ENCODE measurements at places on chromosomes 3 and 15.

DNA sequence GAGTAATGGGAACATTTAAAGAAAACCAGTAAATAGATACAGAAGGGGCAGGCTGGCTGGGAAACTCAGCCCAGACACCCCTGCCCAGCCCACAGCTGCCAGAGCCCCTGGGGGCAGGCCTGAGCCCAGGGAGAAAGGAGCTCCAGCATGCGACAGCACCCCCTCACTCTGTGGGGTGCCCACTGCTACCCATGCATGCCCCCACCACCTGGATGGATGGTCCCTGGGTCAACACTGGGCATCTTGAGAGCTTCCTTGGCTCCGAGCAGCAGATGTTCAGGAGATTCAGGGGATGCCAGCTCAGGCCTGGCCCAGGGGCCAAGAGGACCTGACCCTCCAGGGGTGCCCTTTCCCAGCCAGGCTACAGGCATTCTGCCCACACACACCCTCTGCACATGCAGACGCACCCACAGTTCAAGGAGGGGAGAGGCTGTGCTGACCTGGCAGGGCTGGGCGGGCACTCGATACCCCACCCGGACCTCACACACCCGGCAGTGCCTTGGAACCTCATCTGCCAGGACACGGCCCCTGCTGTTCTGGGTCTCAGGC is 31.5 kb downstream of the PTH1R start:
- H3K4me3 ChIP-seq = no peak overlapping the region
- peaks cover 10% of the 10 kb centered on the region for H3K4me1 ChIP-seq
- H3K27me3 ChIP-seq = no peaks in the 10 kb centered on the region

DNA sequence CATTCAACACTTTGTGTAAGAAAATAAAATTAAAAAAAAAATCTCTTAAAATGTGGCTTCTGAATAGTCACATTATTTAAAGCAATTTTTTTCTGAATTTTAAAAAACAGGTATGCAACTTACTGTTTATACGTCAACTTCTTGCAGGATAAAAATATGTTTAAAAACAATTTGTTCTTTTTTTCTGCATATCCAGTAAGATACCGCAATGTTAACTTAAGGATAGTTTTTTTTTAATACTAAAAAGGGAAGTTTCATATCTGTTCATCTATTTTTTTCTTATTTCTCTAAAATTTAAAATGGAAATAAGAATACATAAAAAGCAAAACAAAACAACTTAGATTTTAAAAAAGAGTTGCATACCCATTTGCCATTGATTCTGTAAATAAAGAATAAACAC is 27.4 kb downstream of the GOLIM4 start:
- no peaks in the 10 kb centered on the region for H3K27me3 ChIP-seq
- no peak overlapping the region for H3K27ac ChIP-seq
- H3K36me3 ChIP-seq = no peaks in the 10 kb centered on the region
- DNase-seq = no peak
- H3K4me3 ChIP-seq = no peak overlapping the region

- no peak overlapping the region for H3K27ac ChIP-seq
- H3K27me3 ChIP-seq = no peaks in the 10 kb centered on the region
- no peaks in the 10 kb centered on the region for H3K36me3 ChIP-seq
These were observed 105.1 kb downstream of the SNRPN start for GRCh38 chr15:25059698-25060471.

DNA sequence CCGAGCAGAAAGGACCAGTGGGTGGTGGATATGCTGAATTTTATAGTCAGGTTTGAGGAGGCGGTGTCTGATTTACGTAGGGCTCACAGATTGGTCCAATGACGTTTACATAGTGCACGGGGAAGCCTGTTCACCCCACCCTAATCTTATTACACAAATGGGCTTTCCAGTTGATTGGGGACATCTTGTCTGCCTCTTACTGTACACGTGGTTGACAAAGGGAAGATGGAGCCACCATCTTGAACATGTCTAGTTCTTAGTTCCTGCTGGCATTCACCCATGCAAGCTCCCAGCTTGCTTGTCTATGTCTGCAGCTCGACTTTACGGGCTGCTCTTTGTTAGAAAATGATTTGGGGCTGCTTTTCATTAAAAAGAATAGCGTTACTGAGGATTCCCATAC is 332.0 kb upstream of the SLCO3A1 start:
- H3K4me1 ChIP-seq = no peaks in the 10 kb centered on the region
- no peaks in the 10 kb centered on the region for H3K27me3 ChIP-seq
- no peaks in the 10 kb centered on the region for H3K36me3 ChIP-seq
- H3K27ac ChIP-seq = no peak overlapping the region

GRCh38 chr3:12483410-12483809 is 870 bp upstream of the TSEN2 start:
- no peaks in the 10 kb centered on the region for H3K36me3 ChIP-seq
- no peak for DNase-seq
- peak overlapping the region; percentile 84 for H3K27ac ChIP-seq
- no peaks in the 10 kb centered on the region for H3K27me3 ChIP-seq

GRCh38 chr3:123758081-123758564 is 126.0 kb downstream of the MYLK start:
- H3K4me1 ChIP-seq = no peaks in the 10 kb centered on the region
- no peak overlapping the region for H3K4me3 ChIP-seq
- no peaks in the 10 kb centered on the region for H3K36me3 ChIP-seq

DNA sequence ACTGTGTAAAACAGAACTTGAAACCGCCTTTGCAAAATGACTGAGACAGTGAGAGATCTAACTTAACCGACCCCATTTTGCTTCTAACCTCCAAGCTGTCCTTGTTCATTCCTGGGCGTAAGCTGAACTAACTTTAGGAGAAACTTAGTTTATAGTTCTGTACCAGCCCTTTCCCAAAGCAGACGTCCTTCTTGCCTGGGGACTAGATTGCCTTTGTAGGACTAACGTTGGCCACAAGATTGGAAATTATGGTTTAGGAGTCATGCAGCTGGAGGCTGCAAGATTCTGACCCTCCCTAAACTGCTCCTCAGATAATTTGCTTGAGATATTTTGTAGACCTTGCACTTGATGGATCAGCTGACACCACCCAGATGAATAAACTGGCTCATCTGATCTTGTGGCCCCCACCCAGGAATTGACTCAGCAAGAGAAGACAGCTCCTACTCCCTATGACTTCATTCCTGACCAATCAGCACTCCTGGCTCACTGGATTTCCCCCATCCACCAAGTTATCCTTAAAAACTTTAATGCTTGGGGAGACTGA is 219.9 kb upstream of the PROK2 start:
- H3K27ac ChIP-seq = no peak overlapping the region
- DNase-seq = no peak
- no peaks in the 10 kb centered on the region for H3K36me3 ChIP-seq
- no peak overlapping the region for H3K4me3 ChIP-seq

DNA sequence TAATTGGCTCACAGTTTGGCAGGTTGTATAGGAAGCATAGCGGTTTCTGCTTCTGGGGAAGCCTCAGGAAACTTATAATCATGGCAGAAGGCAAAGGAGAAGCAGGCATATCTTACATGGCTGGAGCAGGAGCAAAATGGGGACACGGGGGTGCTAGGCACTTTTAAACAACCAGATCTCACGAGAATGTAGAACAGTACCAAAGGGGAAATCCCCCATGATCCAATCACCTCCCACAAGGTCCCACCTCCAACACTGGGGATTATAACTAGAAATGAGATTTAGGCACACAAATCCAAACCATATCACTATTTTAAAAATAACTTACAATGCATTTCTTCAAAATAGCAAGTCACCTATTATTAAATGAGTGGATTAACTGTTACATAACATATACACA is 47.1 kb upstream of the ANKRD28 start:
- H3K36me3 ChIP-seq = no peaks in the 10 kb centered on the region
- no peak overlapping the region for H3K4me3 ChIP-seq

DNA sequence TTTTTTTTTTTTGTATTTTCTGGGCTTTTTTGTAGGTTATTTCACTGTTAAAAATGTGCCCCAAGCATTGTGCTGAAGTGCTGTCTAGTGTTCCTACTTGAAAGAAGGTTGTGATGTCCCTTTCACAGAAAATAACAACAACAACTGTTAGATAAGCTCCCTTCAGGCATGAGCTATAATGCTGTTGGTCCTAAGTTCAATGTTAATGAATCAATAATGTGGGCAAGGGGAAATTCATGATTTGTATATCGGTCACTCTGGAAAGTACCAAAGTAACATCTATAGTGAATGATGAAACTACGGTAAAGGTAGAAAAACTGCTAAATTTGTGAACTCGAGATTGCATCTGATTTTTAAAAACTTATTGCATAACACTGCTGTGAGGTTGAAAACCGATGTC is 539.4 kb downstream of the CADM2 start:
- no peaks in the 10 kb centered on the region for H3K27me3 ChIP-seq
- H3K27ac ChIP-seq = no peak overlapping the region
- DNase-seq = no peak
- no peaks in the 10 kb centered on the region for H3K4me1 ChIP-seq
- H3K4me3 ChIP-seq = no peak overlapping the region

GRCh38 chr3:49619649-49620048 is 54.5 kb upstream of the APEH start:
- H3K27me3 ChIP-seq = no peaks in the 10 kb centered on the region
- H3K27ac ChIP-seq = no peak overlapping the region
- H3K4me3 ChIP-seq = no peak overlapping the region
- no peak for DNase-seq

DNA sequence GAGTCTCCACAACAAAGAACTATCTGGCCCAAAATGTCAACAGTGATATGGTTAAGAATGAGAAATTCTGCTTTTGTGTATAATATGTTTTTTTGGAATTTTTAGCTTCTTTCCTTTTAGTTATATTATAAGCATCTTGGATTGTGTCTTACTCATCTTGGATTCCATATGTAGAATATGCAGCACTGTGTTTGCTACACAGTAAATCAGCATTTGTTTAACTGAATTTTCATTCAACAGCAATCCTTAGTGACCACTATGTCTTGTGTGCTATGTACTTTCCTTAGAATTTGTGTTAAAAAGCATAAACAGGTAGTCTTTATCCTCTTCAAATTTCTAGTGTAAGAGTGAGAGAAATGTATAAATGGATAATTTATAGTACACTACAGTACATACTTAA is 18.2 kb upstream of the TMEM207 start:
- no peak overlapping the region for H3K4me3 ChIP-seq
- no peaks in the 10 kb centered on the region for H3K27me3 ChIP-seq
- no peaks in the 10 kb centered on the region for H3K4me1 ChIP-seq
- H3K36me3 ChIP-seq = no peaks in the 10 kb centered on the region

DNA sequence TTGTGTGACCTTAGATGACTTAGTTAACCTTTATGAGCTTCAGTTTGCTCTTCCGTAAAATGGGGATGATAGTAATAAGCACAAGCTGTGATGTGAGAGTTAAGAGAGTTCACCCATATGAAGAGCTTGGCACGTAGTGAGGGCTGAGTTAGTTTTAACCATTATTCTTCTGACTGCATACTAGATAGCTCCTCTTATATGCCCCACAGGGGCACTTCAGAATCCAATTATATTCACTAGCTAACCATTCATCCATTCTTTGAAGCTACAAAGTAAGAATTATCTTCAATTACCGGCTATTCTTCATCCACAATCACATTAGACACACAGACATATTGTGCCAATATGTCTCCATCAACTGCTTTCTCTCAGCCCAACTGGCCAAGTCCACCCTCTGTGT is 159.0 kb upstream of the STT3B start:
- no peaks in the 10 kb centered on the region for H3K36me3 ChIP-seq
- H3K4me1 ChIP-seq = no peaks in the 10 kb centered on the region
- H3K4me3 ChIP-seq = no peak overlapping the region
- H3K27ac ChIP-seq = no peak overlapping the region

DNA sequence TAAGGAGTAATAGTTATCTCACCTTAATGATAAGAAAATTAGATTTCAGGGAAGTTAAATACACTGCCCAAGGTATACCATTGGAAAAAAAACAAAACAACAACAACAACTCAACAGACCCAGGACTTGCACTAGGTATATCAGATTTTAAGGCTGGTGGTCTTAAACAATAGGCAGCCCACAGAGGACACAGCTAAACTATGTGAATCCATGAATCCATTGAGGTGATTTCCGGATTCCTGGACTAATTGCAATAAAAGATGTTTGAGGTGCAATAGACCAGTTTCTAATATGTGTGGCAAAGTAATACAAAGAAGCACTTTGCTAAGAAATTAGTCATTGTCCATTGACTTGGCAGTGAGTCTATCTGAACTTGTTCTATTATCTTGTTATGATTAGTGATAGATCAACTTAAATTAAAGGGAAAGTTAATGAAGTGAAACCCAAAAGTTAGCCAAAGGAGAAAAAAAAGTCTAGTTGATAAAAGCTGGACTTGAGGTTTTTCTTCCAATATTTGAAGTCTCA is 60.9 kb upstream of the MAGI1 start:
- DNase-seq = no peak
- no peaks in the 10 kb centered on the region for H3K27me3 ChIP-seq
- no peaks in the 10 kb centered on the region for H3K36me3 ChIP-seq
- H3K4me3 ChIP-seq = no peak overlapping the region
- no peaks in the 10 kb centered on the region for H3K4me1 ChIP-seq

DNA sequence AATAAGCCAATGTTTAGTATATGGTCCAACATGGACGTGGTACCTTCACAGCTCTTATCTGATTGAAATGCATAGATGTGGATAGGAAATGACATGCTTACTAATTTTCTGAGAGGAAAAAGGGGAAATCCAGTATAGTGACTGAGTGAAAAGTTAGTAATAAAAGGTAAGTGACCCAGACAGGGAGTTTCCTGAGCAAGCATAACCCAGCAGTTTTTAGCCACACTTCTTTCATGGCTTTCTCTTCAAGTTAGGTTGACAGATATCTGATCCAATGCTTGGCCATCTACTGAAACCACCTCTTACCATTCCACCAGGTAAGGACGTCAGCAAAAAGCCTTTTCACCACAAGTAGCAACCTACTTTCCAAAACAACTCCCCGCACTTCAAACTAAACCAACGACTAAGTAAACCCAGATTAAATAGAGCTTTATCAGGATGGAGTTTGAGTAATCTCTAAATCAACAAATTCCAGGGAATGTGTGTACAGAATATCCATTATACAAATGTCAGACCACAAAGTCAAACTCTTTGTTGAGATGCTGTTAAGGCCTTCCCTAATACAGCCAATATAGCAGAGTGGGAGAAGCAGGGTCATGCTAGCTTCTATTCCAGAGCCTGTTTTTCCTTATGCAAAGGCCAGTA is 329.7 kb downstream of the RORA start:
- no peak overlapping the region for H3K27ac ChIP-seq
- H3K27me3 ChIP-seq = no peaks in the 10 kb centered on the region
- no peaks in the 10 kb centered on the region for H3K36me3 ChIP-seq
- no peaks in the 10 kb centered on the region for H3K4me1 ChIP-seq

DNA sequence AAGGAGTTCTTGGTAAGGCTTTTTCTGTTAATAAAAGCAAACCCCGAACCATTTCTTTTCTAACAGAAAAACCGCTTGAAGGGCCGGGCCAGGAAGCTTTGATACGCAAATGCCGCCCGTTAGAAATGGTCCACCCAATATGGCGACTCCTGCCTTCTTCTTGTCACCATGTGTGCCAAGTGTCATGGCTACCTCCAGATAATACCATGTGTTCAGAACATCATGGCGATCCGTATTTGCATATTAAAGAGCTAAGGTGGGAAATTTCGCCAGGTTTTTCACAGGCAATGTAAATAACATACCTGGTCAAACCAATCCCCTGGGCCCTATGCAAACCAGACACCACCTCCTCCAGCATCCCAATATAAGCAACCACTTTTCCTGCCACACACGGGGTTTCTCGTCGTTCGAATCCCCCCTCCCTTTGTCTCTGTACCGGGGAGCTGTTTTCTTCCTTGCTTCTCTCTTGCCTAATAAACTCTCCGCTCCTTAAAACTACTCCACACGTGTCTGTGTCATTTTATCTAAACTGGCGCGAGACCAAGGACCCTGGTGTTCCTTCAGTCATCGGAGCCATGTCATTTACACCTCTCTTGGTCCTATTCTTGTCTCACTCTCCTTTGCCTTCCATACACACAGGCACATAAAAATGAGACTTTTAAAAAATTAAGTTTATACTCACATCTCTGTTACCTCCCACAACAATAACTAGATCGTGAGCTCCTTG is 34.5 kb downstream of the NCEH1 start:
- H3K27me3 ChIP-seq = no peaks in the 10 kb centered on the region
- DNase-seq = no peak
- no peak overlapping the region for H3K27ac ChIP-seq

Data from Peyer's patch (tissue), 4 donors.